Lower leg skin (tissue), 4 donors: ENCODE measurements at places on chromosomes 2 and 18. TPM values are rescaled to one million over a fixed set of nuclear protein-coding genes. Genes with fewer than 3 reads are reported as not detected.

DNA sequence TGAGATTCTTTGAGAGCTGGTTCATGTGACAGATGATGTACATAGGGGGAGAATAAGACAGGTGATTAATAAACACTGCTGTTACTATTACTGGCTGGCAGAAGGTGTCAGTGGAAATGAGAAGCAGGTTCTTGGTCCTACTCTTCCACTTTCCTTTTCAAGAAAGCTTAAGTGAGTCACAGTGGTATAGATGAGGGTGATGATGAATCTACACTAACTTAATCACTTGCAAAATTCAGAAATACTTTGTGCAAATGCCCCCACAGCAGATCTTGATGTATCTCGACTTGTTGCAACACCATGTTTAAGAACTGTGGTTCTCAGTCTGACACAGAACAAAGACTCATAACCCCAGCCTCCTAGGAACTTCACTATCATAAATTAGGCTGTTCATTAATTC lies 35.9 kb upstream of the MGAT5 start:
- DNase-seq = no peak

- DNase-seq = no peak
Observed at GRCh38 chr2:124437811-124438210, 412.7 kb downstream of the CNTNAP5 start.

DNA sequence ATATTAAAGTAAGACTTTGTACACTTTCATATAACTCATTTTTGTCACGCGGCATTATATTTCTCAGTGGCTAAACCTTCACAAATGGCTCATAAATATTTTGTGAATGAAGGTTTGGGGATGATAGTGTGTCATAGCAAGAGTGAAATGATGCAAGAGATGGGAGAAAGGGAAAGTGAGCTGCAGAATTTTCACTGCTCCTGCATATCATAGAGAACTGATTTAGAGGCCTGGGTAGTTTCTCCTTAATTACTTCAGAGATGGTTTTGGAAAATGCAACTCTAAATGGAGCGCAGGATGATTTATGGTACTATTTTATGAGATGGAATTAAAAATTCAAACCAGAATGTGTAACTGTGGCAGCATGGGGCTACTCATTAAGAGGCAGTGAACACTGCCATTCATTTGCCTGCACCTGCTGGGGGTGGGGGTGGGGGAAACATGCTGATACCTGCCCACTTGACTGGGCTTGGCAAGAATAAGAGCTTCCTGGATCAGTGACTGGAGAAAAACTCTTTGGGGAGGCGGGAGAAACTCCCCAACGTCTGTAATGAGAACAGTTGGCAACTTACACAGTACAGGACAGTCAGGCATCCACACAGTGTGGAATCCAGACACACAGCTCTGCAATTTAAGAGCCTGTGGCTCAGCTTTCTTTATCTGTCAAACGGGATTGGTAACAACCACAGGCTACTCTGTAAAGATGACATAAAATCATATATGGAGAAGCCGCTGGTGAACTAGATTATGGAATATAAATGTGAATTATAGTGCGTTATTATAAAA lies 941.9 kb downstream of the SLC4A3 start:
- no peak for DNase-seq

FHOD3 gene
- total RNA-seq = 15.1 TPM

GRCh38 chr2:43636621-43637020 lies 439 bp upstream of the PLEKHH2 start:
- DNase-seq = no peak

DNAJC5G gene
- not detected for total RNA-seq

DNA sequence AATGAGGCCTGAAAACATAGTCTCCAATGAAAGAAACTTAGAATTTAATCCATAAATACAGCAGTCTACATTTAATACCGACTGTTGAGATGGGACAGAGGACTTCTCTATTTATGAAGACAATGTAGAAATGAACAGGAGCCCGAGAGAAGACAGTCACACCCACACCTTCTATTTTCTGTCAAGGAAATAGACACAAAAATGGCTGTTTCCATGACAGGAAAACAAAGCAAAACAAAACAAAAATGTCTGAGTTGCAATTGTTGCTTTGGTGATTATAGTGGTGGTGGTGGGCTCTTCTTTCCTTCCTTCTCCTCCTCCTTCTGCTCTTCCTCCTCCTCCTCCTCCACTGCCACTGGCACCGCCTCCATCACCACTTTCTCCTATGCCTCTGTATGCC lies 72.3 kb upstream of the CCDC68 start:
- DNase-seq = no peak

- DNase-seq = no peak
Observed at GRCh38 chr2:219723311-219723710, 95.9 kb downstream of the SLC4A3 start.

DNA sequence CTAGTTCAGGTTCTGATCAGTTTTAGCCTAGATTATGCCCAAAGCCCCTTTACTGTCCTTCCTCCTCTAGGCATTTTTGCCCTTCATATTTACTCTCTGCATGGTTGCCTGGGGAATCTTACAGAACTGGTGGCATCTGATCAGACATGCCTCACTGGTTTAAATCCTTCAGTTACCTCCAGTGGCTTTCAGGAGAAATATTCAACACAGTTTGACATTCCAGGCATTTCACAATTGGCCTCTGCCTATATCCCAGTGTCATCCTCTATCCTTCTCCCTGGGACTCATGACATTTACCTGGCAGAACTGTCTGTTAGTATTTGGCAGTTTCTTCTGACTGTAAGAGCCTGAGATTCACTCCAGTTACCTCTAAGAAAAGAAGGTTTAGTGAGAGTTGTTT lies 152.9 kb upstream of the MEIS1 start:
- DNase-seq = no peak

DNA sequence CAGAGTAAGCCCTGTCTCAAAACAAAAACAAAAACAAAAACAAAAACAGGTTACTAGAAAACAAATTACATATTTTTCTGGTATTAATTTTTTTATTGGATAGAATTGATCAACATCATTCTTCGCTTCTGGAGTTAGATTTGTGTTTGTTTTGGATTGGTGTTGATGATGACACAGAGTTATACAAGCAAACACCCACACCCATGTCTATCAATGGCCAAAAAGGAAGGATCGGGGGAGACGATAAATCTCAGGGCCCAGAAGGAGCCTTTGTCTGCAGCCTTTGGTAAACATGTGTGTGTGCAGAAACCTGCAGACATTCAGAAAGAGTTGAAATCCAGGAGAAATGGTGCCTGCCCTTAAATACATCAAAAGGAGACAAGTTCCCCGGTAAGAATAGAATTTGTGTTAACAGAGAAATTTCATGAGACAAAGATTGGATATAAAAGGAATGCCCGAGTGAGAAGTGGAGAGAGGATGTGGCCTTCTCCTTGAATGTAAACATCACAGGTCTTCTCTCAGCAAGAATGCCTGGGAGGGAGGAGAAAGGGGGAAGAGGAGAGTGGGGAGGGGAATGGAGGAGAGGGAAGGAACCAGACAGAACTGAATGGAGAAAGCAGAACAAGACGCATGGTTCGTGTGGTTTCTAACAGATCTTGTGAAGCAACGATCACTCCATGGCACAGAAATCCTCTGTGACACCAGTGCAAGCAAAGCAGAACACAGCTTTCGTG lies 40.4 kb upstream of the TMEM178A start:
- no peak for DNase-seq

DNA sequence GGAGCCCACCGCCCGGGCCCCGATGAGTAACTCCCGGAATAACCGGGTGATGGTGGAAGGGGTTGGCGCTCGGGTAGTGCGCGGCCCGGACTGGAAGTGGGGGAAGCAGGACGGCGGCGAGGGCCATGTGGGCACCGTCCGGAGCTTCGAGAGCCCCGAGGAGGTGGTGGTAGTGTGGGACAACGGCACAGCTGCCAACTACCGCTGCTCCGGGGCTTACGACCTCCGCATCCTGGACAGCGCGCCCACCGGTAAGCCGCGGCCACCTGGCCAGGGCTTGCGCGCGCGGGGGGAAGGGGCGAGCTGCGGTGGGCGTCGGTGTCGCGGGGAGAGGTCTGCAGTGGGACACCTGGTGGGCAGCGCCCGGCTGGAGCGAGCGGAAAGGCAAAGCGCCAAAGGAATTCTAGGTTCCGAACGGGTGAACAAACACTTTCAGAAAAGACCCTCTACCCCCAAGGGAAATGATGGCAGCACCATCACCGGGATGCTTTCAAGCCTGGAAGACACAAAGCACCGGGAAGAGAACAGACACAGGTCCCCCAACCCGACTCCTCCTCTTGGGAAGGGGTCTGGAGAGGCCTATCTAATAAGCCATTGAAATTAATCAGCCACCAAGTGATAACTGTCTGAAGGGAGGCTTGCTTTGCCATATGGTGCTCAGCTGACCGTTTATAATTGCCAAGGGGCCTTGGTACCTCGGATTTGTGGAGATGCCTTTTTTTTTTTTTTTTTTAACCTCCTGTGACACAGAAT lies 1.1 kb downstream of the MIB1 start:
- peak; percentile 90 for DNase-seq

- no peak for DNase-seq
Observed at GRCh38 chr18:8874872-8875271, 169.5 kb downstream of the MTCL1 start.

- no peak for DNase-seq
Observed at GRCh38 chr2:188725746-188726360, 248.3 kb upstream of the COL3A1 start.

- DNase-seq = no peak
Observed at GRCh38 chr2:183123959-183124221, 353 bp upstream of the NUP35 start.

DNA sequence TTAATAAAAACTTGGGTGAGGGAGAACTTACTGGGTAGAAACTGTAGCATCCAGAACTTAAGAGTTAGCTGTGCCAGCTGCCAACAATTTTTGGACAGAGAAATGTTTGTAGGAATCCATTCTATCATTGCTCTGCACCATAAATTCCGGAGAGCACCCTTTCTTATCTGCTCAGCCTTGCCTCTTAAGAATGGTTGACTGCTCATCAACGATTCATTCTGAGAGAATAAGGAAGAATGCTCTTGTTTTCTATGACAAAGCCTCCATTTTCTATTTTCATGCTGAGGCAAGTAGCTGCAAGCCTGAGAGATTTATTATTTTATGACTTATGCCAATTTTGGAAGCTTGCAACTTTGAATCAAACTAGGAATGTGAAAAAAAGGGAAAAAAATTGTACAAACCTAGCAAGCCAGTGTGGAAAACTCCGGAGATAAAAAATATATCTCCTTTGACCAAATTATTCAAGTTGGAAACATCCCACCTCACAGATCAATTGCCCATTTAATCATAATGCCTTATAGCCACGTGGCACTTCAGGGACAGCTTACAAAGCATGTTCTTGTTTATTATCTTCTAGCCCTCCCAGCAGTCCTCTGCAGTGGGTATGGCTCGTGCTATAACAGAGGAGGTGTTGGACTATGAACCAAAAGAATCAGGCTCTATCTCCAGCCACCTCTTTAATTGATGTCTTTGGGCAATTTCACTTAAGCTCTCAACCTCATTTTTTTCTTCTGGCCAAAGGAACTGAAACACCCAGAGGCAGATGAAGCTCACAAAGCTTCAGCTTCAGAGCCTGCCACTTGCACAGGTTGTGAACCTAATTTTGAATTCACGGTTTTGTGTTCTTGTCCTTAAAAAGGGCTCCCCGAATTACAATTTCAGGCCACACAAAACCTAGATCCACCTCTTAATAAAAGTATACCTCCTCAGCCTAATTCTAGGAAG lies 40.9 kb upstream of the ATL2 start:
- DNase-seq = peak; percentile 42

- DNase-seq = no peak
Observed at GRCh38 chr2:101364878-101365277, 22.4 kb downstream of the CREG2 start.

DNA sequence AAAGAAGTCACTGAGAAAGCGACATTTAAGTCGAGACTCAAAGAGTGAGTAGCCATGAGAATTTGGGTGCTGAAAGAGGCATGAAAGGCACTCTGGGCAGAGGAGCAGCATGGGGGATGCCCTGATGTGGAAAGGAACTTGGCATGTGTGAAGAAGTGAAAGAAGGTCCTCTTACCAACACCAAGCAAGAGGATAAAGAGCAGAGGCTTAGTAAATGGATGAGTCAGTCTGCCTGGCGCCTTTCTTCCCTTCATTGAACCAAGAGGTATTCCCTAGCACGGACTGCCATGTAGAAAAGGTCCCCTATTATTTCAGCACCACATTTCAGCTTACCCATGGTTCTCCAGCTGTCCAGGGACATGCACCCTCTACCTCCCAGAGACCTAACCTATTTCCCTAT lies 221.1 kb upstream of the NRP2 start:
- DNase-seq = no peak

SKOR2 gene
- total RNA-seq = not detected

- DNase-seq = no peak
Observed at GRCh38 chr2:209471037-209471436, 47.2 kb downstream of the MAP2 start.

DNA sequence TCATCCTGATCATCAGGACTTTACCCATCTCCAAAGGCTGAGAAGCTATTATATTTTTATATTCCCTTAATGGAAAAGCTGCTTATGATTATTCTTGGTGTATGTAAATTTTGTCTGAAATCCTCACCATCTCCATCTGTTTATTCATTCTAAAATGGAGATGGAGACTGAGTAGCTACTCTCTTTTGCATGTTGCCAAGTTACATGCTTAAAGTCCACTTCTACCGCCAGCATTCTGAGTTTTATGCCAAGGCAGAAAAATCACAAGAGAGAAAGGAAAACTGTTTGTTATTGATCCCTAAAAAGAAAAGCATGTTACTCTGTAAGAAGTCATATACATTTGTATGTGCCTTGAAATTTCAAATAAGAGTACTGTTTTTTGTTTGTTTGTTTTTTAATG lies 94.4 kb upstream of the NOSTRIN start:
- DNase-seq = no peak

CREG2 gene
- not detected for total RNA-seq

DNA sequence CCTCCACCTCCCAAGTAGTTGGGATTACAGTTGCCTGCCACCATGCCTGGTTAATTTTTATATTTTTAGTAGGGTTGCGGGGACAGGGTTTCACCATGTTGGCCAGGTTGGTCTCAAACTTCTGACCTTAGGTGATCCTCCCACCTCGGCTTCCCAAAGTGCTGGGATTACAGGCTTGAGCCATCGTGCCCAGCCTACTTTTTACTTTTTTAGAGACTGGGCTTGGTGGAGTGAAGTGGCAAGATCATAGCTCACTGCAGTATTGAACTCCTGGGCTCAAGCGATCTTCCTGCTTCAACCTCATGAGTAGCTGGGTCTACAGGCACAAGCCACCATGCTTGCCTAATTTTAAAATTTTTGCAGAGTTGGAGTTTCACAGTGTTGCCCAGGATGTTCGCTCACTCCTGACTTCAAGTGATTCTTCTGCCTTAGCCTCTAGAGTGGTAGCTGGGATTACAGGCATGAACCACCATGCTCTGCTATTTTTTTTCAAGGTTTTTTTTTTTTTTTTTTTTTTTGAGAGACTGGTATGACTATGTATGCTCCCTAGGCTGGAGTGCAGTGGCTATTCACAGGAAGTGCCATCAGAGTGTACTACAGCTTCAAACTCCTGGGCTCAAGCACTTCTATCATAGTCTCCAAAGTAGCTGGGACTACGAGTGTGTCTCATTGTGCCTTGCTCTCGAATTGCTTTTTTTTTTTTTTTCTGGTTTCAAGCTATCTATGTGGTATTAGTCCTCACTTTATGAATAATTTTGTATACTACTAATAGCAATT lies 11.9 kb downstream of the MSH2 start:
- DNase-seq = no peak
